Stimulated activated CD4-positive, alpha-beta T cell treated with anti-CD3 and anti-CD28 coated beads, Interleukin-1b, Interleukin-23, amount 100 ng/mL, for 1 hour (primary cell): ENCODE measurements at places on chromosomes 5 and 9.
A peak's percentile ranks its signal among the peaks of the same experiment; 100 is the strongest.

- no peak for DNase-seq
Observed at GRCh38 chr5:28523416-28523815, 1485.0 kb upstream of the CDH9 start.

DNA sequence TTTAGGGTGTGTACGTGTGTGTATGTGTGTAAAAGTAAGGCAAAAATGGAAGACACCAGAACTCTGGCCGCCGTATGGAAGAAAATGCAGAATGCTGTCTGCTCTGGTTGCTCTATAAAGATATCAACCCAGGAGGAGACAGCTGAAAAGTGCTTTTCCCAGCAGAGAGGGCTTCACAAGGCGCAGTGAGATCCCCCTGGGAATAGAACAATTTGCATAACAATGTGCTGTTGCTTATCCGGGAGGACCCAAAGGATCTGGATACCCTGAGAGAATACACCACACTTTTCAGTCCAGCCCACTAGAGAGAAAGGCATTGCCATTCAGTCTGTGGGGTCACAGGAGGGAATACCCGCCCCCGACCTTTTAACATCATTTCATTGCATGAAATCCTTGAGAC is 230.6 kb downstream of the EBF1 start:
- no peak for DNase-seq

- no peak for DNase-seq
Observed at GRCh38 chr5:159947708-159948358, 31.6 kb downstream of the ADRA1B start.

DNA sequence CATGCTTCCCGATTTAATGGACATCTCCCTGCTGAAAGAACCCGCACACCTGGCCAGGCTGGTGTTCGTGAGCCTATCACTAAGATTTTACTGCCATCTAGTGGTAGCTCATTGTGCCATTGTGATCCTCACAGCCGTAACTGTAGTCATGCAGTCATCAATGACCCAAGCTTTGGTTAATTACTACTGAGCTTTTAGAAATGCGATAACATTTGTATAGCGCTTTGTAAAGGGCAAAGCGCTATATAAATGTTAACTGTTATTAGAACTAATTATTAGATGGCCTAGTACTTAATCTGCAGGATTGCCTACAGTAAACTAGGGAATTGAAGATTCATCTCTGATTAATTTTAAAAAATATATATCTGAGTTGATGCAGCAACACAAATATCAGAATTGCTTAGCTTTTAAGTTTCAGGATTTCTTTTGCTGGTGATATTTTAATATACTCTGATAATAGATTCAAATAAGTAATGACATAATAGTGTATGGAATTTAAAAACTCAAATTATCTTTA is 90.2 kb downstream of the HACD4 start:
- DNase-seq = peak; percentile 7

DNA sequence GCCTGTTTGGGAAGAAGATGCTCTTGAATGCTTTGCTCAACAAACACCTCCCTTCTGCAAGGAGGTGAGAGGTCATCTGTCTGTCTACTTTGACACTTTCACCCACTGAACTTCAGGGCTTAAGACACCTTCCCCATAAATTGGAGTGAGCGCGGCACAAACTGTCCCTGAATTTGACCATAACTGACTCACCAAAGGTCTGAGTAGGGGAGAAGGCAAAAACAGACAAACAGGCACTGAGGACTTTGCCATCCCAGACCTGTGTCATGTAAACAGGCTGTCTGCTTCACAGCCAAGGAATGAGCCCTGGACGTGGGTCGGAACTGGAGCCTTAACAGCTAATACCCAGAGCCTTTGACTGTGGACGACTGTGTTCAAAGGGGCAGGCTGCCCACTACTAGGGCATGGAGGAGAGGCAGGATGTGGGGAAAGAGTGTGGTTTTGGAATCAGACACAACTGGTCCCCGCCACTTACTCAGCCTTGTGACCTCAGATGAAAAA is 320.9 kb upstream of the KLF4 start:
- DNase-seq = no peak

DNA sequence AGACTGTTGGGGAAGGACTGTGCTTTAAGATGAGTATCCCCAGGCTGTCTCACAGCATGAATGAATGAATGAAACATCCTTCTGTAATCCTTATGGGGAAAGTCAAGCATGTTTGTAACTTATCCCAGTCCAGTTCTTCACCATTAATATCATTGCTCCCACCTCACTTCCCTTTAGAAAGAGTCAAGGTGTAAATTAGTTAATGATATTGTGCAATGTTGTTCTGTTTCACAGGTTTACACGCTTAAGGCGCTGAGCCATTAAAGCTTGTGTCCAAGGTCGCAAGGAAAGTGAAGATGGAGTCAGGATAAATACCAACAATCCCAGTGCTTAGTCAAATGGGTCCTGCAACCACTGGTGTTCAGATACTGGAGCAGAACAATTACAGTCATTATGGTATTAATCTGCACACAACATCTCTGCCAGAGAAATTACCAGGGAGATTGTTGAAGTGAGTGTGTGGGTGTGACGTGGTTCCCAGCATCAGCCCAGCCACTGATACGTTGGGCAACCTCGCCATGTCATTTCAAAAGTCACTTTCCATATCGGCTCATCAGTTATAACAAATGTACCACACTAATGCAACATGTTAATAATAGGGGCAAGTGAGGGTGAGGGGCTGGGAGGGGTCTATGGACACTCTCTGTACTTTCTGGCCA is 1.5 kb upstream of the MYO10 start:
- DNase-seq = no peak

DNA sequence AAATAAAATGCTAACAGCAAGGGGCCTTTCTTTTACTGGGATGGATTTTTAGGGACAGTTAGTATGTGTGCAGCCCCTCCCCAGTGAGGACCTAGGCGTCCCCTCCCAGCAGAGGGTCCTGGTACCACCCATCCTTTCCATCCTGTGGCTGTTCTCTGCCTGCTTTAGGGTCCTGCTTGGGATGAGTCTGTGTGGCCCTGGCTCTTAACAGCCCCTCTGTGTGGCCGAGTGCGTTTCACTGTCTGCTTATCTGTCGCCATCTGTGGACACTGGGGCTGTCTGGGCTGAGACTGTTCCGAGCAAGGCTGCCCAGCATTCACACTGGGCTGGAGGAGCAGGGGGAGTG is 17.0 kb downstream of the WNK2 start:
- DNase-seq = no peak

GRCh38 chr5:74126294-74126693 is 500.3 kb downstream of the ARHGEF28 start:
- DNase-seq = no peak

DNA sequence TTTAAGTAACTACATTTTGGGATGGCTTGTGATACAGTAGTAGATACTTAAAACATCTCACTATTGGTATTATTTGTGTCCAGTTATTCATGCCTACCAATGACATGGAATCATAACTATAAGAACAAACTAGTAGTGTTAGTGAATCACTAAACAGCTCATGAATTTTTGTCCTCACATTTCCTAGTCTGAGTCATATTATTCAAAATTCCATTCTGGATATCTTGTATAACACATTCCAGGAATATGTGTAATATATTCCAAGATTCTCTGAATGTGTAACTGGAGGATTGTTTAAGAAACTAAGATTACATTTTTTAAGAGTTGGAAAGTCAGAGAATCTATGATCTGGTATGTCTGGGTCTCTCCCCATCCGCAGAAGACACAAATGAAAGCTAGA is 565.3 kb upstream of the ZNF608 start:
- no peak for DNase-seq

DNA sequence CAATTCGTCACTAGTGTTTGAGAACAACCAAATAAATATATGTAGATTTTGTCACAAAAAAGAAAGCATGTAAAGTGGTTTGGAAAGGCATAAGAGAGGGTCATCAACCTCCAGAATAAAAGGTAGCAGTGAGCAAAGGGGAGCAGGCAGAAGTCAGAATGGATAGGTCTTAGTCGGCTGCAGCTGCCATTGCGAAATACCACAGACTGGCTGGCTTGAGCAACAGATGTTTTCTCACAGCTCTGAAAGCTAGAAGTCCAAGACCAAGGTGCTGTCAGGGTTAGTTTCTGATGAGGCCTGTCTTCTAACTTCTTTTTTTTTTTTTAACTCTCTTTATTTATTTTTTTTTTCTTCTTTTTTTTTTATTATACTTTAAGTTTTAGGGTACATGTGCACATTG is 208.1 kb upstream of the PIK3R1 start:
- no peak for DNase-seq

- no peak for DNase-seq
Observed at GRCh38 chr5:36373527-36374086, 71.9 kb upstream of the RANBP3L start.

DNA sequence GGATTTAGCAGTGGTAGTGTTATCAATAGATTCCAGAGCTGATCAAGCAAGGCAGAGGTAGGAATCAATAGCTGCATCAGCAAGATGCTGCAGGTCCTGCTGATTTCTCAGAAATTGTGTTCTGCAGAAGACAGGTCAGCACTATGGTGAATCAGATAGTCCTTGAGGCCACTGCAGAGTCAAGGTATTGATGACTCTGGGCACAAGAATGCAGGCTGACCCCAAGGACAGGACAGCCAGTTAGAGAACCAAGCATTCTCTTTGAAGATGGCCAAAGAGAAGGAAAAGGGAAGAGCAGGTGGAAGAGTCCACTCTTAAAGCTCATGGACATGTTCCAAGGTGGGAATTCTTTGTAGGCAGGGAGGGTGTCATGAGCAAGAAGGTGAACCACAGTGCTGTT is 28.0 kb downstream of the PRUNE2 start:
- DNase-seq = no peak

DNA sequence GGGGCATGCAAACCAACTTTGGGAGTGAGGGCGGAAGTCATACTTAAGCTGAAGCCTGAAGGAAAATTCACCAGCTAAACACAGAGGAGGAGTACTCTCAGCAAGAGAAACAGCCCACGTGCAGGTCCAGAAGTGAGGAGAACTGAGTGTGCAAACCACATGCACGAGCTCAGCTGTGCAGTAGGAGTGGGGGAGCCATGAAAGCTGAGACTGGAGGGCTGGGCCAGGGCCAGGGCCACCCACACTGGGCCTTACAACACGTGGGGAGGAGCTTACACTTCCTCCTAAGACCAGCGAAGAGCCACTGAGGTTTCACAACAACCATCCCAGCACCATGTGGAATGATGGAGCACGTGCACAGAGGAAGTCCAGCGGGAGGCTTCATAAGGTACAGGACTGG is 9.3 kb upstream of the WWC1 start:
- DNase-seq = no peak
